Kasumi-1 (cell line): ENCODE measurements at places on chromosomes 3 and 15.

- DNase-seq: peak; percentile 96
Observed at GRCh38 chr3:153373606-153374005, 211.6 kb downstream of the RAP2B start.

DNA sequence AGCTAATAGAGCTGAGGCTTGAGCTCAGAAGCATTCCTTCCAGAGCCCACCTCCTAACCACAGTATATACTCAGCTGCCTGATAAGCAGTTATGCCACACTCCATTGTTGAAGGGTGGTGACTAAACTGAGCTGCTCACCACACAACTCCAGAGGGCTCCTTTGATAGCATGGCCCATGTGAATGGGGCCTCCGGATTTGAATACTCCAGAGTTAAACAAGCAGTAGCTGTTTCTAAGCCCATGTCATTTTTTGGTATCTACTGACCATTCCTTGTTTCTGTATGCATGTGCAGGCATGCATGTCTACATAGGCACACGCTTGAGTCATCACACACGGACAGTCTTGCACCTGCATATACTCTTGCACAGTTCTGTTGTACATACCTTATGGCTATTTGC, 28.9 kb downstream of the IGSF10 start:
- peak; percentile 17 for DNase-seq

DNA sequence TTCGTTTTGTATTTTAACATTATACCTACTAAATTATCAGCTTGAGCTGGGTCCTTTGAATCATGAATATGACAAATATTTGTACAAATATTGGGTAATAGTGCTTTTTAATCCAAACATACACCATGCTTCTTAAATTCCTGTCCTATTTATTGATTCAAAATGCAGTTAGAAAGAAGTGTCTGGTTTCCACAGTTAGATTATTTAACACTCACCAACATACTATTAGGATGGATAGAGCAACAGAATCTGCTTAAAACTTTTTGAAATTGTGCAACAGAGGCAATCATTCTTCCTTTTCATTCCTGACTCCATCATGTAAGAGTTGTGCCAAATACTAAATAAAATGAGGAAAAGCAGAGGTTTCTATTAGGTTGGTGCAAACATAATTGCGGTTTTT, 281.2 kb downstream of the LSAMP start:
- no peak for DNase-seq

GRCh38 chr15:75350601-75351361, 3.9 kb downstream of the NEIL1 start:
- no peak for DNase-seq

GRCh38 chr15:37586976-37587375, 347.5 kb upstream of the TMCO5A start:
- no peak for DNase-seq

DNA sequence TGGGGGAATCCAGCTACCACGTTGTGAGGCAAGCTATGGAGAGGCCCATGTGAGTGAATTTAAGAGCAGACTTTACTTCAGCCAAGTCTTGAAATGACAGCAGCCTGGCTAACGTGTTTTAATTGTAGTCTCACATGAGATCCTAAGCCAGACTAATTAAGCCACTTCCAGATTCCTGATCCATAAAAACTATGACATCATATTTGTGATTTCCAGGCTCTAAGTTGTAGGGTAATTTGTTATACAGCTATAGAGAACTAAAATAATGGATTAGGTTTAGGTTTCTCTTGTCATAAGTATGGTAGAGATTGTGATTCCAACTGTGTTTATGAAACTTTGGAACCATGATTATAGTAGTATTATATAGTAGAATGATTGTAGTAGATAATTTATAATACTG, 329.5 kb downstream of the DOCK3 start:
- DNase-seq: no peak

DNA sequence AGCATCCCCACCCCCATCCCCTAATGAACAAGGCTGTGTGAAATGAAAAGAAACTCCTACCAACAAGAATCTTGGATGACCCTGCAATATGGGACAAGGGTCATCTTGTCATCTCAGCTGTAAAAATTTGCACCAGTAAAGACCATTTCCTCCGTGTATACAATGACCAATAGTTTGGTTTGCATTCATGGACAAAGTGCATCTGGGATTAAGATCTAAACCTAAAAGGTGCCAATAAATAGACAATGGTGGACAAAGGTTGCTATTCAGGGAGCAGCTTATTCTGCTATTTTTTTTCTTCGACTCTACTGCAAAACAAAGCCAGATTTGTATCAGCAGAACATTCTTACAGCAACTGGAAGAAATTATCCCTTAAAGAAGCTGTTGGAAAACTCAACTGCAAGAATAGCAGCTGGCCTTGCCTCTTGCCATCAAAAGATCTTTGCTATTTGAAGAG, 8.0 kb downstream of the MGLL start:
- DNase-seq: no peak

DNA sequence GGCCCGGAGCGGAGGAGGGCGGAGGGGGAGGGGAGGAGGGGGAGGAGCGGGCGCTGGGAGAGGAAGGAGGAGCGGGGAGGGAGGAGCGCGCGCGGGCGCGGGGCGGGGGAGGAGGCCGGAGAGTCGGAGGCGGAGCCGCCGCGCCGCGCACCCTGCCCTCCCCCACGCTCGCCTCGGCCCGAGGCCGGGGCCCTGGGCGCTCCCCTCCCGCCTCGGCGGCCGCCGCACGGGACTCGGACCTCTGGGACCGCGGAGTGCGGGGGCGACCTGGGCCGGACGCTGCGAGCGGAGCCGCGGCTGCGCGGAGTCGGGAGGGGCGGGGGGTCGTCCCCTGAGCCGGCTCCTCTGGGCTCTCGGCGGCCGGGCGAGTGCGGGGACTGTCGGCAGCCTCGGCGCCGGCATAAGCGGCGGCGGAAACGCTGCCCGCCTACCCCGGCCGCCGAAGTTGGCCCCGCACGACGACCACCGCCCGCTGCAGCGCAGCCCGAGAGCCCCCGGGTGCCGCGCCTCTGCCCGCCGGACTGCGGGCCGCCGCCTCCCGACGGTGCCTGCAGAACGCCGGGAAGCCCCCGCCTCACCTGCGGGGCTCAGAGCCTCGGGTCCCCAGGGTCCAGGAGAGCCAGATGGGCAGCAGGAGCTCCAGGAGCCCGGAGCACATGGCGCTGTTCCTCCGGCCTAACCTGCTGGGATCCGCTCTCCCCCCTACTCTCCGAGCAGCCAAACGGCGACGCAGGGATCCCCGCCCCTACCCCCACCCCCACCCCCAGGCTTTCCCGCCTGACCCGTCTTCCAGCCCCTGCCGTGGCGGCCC, 406 bp upstream of the GABRB3 start:
- DNase-seq: no peak

- no peak for DNase-seq
Observed at GRCh38 chr15:90914305-90915080, 11.4 kb downstream of the MAN2A2 start.

DNA sequence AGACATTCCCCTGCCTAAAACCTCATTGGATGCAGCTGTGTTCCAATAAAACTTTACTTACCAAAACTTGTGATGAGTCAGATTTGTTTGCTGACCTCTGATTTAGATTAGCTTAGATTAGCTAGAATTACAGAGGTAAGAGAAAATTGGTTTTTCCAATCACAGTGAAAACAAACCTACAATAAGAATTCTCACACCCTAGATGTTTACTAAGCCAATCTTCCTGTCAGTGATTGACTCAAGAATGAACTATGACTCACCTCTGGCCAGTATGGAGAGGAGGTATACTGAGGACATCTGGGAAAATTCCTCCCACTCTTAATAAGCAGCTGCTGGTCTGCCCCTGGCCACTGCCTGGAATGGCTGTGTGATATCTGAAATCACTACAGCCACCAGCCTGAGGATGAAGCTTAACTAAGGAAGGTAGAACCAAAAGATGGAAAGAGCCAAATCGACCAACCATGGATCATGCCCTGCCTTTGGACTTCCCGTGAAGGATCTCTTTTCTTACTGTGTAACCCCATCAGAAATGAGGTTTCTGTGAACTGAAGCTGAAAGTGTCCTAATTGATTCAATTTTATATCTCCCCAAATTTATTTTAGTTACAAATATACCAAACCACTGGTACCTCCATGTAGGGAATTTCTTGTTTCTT, 19.0 kb upstream of the GHSR start:
- DNase-seq: no peak

- peak; percentile 31 for DNase-seq
Observed at GRCh38 chr3:183108001-183108449, 8.7 kb upstream of the MCCC1 start.

- no peak for DNase-seq
Observed at GRCh38 chr3:55631766-55632331, 144.7 kb upstream of the WNT5A start.

GRCh38 chr15:89345248-89345647, 10.6 kb upstream of the POLG start:
- DNase-seq: no peak

- DNase-seq: no peak
Observed at GRCh38 chr15:69467636-69468035, 15.0 kb downstream of the RPLP1 start.

DNA sequence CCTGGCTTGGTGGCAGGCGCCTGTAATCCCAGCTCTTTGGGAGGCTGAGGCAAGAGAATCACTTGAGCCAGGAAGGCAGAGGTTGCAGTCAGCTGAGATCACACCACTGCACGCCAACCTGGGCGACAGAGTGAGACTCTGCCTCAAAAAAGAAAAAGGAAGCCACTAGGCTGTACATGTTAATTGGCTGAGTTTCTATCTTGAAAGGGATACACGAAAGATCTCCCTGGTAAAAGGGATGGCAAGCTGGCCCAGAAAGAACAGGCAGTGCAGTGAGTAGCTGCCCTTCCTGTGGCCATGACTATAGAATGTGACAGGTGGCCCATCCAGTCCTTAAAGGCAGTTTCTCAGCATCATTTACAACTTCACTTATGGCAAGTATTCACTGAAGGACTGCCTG, 12.3 kb downstream of the LRIG1 start:
- DNase-seq: no peak

DNA sequence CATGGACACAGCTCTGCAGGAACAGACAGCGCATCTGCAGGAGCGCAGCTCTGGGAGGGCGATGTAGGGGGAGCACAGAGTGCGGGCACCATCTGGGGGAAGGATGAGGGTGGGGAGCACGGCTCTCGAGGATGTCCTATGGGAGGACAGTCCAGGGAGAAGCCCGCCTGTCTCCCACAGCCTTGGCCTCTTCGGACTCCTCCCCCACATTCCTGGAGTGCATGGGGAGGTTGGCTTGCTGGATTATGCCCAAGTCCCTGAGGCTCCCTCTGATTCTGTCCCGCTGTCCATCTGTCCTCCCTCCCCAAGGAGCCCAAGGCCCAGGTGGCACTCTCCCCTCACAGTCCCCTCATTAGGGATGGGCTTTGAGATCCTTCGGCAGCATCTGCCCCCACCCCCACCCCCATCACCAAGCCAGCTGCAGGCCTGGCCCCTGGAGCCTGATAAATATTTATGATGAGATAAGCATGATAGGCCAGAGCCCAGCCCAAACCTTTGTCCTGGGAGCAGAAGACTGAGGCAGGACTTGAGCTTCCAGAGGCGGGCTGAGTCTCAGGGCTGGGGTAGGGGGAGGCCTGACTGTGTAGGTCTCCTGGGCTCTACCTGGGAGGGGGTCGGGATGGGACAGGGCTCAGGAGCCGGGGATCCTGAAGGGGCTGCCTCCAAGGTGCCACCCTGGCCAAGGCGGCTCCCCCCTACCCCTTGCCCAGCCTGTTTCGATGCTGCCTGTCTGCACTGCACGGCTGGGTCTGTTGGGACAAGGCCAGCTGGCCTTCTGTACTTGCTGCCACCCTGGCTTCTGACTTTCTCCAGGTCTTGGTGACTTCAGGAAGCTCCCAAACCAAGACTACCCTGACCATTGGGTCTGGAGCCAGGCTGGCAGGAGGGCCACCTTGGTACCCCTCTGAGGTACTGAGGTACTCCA, 28.6 kb upstream of the SEMA3F start:
- DNase-seq: no peak
